ENCODE measurements at places on chromosomes 3 and 15.

DNA sequence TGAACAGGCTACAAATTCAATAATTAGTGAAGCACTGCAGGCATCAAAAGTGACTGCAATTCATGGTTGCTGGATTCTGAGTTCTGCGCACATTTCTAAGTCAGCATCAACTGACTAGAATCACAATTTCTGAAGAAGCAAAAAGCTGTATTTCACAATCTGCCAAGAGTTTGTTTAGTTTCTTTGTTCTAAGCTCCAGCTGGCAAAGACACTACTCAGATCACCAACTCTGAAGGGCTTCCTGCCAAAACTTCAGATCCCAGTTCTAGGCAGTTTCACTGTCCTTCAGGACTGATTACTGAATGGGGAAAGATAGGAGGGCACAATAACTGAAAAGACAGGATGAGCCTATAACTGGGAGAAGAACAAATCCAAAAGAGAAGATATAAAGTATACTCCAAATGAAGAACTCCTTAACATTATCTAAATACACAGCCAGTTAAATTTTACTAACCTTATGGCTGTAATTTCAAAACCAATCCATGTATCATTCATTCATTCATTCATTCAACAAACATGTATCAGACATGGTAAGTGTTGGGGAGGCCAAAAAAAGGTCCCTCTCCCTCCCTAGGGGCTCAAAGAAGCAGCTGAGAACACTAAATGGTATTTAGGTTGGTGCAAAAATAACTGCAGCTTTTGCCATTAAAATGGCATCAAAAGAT lies 17.1 kb downstream of the TJP1 start:
- DNase-seq, result no peak

- DNase-seq, result no peak
Observed at GRCh38 chr3:100609963-100610362, 562 bp downstream of the ADGRG7 start.

- DNase-seq, result no peak
Observed at GRCh38 chr3:27578032-27578431, 93.8 kb upstream of the SLC4A7 start.

DNA sequence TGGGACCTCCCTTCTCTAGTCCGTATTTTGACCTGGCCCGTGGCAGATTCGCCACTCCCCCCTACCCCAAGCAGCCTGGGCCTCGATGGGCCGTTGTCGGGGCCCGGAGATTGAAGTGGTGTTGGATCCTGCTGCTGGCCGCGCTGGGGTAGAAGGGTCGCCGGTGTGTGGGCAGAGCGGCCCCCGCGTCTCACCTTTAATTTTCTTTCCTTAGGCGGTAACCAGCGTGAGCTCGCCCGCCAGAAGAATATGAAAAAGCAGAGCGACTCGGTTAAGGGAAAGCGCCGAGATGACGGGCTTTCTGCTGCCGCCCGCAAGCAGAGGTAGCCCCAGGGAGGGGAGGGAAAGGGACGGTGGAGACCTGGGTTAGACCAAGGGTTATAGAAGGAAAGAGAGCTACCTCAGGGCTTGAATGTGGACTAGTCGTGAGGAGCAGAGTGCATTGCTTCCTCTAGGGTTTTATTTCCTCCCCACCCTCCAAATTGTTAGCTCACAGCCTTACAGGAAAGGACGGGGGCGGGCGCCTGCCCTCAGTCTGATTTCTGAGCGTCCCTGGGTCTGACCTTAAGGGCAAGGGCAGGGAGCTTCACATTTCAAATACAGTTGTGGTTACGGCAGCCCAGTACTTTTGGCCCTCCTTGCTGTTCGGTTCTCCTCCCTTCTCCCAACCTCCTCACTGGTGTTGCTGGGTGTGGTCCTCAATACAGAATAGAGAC lies 799 bp downstream of the SERF2 start:
- DNase-seq, result no peak

- DNase-seq, result no peak
Observed at GRCh38 chr3:177430653-177431052, 233.4 kb upstream of the TBL1XR1 start.

- DNase-seq, result no peak
Observed at GRCh38 chr3:166405896-166406295, 568.7 kb upstream of the BCHE start.

DNA sequence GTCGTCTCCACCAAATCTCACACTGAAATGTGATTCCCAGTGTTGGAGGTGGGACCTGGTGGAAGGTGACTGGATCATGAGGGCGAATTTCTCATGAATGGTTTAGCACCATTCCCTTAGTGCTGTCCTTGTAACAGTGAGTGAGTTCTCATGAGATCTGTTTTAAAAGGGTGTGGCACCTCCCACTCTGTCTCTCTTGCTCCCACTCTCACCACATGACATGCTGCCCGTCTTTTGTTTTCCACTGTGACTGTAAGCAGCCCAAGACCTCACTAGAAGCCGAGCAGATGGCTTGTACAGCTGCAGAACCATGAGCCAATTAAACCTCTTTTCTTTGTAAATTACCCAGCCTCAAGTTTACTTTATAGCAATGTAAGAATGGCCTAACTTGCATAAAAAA lies 21.2 kb downstream of the RAD18 start:
- no peak for DNase-seq

GRCh38 chr3:129441215-129441614 lies 1.2 kb downstream of the IFT122 start:
- no peak for DNase-seq

- no peak for DNase-seq
Observed at GRCh38 chr3:144054766-144055165, 83.1 kb downstream of the DIPK2A start.

GRCh38 chr15:68518785-68519430 lies 59.9 kb upstream of the CORO2B start:
- no peak for DNase-seq

DNA sequence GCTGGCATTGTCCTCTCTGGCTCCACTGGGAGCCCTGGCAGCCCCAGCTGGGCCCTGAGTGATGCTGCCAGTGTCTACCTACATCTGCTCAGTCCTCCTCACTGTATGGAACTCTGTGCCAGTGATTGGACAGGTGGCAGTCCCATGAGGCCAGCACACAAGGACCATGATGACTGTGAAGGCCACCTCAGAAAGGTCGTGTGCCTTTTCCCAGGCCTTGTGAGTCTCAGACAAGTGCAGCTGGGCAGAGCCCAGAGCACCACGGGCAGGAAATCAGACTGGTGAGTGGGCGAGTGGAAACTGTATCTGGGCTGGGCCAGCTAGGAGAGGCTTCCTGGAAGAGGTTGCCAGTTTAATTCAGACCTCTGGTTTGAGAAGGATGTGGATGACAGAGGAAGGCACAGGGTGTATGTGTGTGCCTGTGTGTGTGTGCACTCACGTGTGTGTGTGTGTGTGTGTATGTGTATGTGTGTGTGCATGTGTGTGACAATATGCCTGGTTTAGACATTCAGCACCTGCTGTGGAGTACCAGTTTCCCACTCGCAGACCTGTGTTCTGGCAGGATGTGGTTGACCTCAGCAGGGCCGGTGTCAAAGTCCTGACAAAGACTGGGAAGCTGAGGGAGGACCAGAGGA lies 7.0 kb downstream of the MAPKAPK3 start:
- DNase-seq, result no peak

GRCh38 chr15:48565560-48566482 lies 79.7 kb downstream of the FBN1 start:
- DNase-seq, result no peak

GRCh38 chr15:41870689-41871081 lies 23.2 kb downstream of the SPTBN5 start:
- no peak for DNase-seq

GRCh38 chr15:25181293-25182097 lies 226.7 kb downstream of the SNRPN start:
- DNase-seq, result no peak

DNA sequence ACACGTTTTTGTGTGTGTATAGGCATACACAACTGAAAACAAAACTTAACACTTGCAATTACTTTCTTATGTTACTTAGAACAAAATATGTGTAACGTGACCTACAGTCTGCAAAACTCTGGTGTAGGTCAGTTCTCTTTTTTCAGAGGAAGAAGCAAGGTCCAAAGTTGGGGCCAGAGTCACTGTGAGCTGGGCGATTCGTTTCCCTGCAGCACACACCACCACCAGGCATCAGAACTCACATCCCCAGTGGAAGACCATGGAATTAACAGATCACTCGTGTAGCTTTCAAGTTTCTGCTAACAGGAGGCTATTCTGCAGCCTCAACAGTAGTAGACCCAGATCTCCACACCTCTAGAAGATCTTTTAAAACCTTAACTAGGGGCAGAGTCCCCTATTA lies 25.8 kb downstream of the ANP32A start:
- no peak for DNase-seq

- DNase-seq, result no peak
Observed at GRCh38 chr3:13824521-13825310, 55.2 kb downstream of the WNT7A start.

DNA sequence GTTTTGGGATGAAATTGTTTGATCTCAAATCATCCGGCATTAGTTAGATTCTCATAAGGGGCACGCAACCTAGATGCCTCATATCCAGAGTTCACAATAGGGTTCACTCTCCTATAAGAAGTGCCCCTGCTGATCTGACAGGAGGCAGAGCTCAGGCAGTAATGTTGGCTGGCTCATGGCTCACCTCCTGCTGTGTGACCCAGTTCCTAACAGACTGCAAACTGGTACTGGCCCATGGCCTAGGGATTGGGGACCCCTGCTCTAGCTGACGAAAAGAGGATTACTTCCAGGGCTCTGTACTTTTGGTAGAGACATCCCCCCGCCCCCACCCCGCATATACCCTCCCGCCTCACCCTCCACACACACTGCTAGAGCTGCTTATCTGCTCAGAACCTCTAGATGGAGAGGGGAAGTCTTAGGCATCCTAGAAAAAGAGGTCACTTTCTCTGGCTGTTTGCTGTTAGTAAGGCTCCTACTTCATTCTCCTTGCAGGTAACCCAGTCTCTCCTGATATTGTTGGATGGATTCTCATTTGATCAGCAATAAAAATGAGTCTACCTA lies 923.1 kb downstream of the CADM2 start:
- DNase-seq, result no peak
